ENCODE measurements at places on chromosomes 12 and 14.

GRCh38 chr12:49838973-49839633 lies 3.8 kb downstream of the BCDIN3D start:
- DNase-seq = peak; percentile 68

- no peak for DNase-seq
These were observed 80.3 kb upstream of the PWP1 start for GRCh38 chr12:107605293-107605692.

GRCh38 chr12:119749666-119750065 lies 81.7 kb downstream of the PRKAB1 start:
- DNase-seq = peak; percentile 11

DNA sequence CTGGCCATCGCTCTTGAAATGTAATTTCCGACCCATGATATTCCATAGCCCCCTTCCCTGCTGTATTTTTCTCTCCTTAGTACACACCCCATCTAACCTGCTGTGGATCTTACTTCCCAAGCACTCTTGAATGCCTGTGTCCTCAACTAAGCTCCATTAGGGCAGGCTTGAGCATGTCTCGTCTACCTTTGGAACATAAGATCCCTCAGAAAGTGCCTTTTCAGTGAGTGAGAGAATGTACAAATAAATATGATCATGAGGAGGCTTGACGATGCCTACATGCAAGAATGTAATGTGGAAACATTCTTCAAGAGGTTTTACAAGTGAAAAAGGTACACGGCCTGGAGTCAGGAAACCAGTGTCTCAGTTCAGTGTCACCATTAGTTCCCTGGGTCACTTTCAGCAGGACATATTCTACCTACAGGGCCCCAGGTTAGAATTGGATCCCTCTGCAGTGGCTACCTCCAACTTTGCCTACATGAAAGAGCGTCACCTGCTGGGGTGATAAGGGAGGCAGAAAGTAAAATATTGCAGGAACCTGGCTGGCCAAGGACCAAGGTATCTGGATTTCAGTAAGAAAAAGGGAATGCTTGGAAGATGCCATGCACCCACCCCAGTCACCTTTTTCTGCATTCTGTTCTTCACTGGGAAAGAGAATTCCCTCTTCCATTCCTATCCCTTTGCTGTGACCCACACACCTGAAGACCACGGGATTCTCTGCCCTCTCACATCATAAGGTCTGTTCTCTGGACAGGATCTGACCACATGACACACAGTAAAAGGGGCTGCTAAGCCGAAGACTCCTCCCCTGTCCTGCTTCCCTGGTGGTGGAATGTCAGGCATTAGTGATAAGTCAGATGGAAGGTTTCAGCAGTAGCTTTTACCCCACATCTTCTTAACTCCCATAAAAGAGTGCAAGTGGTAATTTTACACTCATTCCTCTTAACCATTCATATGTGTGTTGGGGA lies 24.6 kb upstream of the SERPINA1 start:
- DNase-seq = peak; percentile 18

GRCh38 chr14:34093883-34094282 lies 143.0 kb upstream of the EGLN3 start:
- DNase-seq = no peak

DNA sequence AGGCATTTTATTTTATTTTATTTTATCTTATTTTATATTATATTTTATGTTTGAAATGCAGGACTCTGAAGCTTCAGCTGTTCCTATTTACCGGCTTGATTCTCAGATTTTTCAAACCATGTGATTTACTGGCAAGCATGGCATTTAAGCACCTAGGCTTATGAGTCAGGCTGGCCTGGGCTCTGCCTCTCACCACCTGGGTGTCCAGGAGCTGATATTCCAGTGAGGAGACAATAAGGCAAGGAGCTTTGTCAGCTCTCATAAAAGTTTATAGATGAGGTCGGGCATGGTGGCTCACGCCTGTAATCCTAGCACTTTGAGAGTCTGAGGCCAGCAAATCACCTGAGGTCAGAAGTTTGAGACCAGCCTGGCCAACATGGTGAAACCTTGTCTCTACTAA lies 2.1 kb downstream of the DAO start:
- DNase-seq = no peak

- no peak for DNase-seq
These were observed 11.1 kb upstream of the SIVA1 start for GRCh38 chr14:104741803-104742251.

- no peak for DNase-seq
These were observed 23.8 kb upstream of the FZD10 start for GRCh38 chr12:130138478-130138877.

GRCh38 chr12:98686603-98687002 lies 41.5 kb downstream of the APAF1 start:
- DNase-seq = no peak

GRCh38 chr12:4273652-4274395 lies at the start of gene CCND2:
TSS of gene CCND2 (plus strand) at chr12:4273762. CDS start at chr12:4274041, 279 bp downstream.
- DNase-seq = peak; percentile 83

- no peak for DNase-seq
These were observed 81.6 kb downstream of the PTGER2 start for GRCh38 chr14:52395728-52396127.

DNA sequence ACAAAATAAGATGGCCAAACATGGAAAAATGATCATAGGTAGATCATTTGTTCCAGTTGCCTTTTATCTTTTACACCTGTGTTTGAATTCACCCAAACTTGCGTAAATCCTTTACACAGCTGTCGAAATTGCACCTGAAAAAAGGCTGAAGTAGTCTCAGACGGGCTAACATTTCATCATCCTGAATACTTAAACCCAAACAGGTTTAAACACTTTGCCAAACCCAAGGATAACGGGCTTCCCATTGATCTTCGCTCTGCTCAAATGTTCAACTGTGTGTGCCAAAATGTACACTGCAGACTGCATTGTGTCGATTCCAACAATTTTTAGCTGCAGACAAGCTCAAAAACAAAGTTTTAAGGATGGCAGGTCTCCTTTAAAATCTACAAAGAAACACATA lies 288.7 kb upstream of the DDHD1 start:
- no peak for DNase-seq

DNA sequence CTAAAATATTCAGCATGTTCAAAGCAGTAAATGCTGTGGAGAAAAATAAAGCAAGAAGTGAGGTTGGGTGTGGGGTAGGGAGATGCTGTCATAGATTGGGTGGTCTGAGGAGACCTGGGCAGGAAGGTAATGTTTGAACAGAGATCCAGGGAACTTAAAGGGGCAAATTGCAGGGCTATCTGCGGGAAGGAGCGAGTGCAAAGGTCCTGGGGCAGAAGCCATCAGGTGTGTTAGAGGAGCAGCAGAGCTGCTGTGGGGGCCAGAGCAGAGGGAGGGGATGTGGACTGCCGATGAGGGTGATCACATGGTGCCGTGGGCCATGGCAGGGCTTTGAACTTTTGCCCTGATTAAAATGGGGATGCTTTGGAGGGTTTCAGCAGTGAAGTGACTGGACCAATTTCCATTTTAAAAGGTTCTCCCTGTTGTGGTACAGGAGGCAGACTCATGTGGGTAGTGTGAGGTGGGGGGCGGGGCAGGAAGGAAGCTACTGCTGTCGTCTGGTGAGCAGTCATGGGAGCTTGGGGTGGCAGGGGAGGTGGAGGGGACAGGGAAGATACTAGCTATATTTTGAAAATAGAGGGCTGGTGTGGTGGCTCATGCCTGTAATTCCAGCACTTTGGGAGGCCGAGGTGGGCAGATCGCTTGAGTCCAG lies 145.0 kb downstream of the AACS start:
- DNase-seq = no peak

- peak; percentile 56 for DNase-seq
These were observed 15.6 kb downstream of the BAG5 start for GRCh38 chr14:103546652-103547454.

- no peak for DNase-seq
These were observed 9.7 kb downstream of the CEP170B start for GRCh38 chr14:104874571-104875411.

- DNase-seq = no peak
These were observed 570 bp upstream of the FIGNL2 start for GRCh38 chr12:51848841-51849735.

- peak; percentile 25 for DNase-seq
These were observed 184.0 kb downstream of the TMX1 start for GRCh38 chr14:51424041-51424440.

- DNase-seq = no peak
These were observed 184.1 kb downstream of the PRKD1 start for GRCh38 chr14:29743531-29743930.

GRCh38 chr12:119634743-119635142 lies 33.2 kb upstream of the PRKAB1 start:
- DNase-seq = no peak

GRCh38 chr14:33529787-33530757 lies 420.8 kb downstream of the EGLN3 start:
- DNase-seq = no peak

GRCh38 chr12:71566655-71567054 lies 97.0 kb downstream of the ZFC3H1 start:
- DNase-seq = no peak

DNA sequence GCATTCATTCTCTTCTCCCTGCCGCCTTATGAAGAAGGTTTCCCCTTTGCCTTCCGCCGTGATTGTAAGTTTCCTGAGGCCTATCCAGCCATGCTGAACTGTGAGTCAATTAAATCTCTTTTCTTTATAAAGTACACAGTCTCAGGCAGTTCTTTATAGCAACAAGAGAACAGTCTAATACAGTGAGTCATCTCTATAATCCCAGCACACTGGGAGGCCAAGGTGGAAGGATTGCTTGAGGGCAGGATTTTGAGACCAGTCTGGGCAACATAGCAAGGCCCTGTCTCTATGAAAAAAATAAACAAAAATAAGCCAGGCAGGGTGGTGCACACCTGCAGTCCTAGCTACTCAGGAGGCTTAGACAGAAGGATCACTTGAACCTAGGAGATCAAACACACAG lies 259.9 kb downstream of the CEP128 start:
- DNase-seq = no peak

GRCh38 chr12:49369411-49370145 lies 2.3 kb downstream of the SPATS2 start:
- DNase-seq = peak; percentile 77

DNA sequence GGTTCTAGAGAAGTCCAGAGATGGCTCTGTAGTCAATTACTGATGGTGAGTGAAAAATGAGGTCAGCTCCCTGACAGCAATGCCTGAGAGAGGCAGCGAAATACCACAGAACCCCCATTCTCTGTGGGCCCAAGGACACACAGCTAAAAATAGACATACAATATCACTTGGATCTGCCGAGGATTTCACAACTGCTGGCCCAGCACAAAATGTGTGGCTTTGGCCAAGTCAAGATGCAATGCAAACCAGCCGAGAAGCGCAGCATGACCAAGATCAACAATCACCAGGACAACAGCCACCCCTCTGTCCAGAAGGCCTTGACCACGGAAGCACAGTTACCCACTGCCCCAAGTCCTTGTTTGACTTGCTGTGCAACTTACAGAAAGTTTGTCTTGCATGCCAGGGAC lies 52.2 kb downstream of the CKAP4 start:
- peak; percentile 62 for DNase-seq

DNA sequence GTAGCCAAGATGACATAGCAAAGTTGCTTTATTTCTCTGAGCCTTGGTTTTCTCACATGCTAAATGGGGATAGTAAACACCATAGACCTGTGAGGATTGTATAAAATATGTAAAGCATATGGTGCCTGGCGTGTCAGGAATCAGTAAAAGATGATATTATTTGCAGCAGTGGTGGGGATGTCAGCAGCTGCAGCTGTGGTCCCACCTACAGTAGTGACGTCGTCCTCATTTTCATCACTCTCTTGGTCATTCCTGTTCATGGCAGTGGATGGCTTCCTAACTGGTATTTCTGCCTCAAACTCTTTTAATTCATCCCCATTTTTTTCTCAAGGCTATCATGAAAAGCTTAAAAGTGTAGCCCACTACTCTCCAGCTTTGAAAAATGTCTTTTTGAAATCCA lies 12.1 kb downstream of the BMAL2 start:
- no peak for DNase-seq

GRCh38 chr14:88611878-88612277 lies 49.0 kb downstream of the ZC3H14 start:
- DNase-seq = peak; percentile 18

GRCh38 chr12:112989806-112990205 lies 11.5 kb downstream of the OAS2 start:
- DNase-seq = no peak

- DNase-seq = no peak
These were observed 87.0 kb downstream of the FRMD6 start for GRCh38 chr14:51738754-51739153.

- DNase-seq = peak; percentile 83
These were observed 674 bp downstream of the VDR start for GRCh38 chr12:47903927-47904712.

GRCh38 chr12:67161322-67161918 lies 107.7 kb upstream of the CAND1 start:
- peak; percentile 51 for DNase-seq

GRCh38 chr14:74249433-74250375 lies 10.5 kb downstream of the VSX2 start:
- no peak for DNase-seq

DNA sequence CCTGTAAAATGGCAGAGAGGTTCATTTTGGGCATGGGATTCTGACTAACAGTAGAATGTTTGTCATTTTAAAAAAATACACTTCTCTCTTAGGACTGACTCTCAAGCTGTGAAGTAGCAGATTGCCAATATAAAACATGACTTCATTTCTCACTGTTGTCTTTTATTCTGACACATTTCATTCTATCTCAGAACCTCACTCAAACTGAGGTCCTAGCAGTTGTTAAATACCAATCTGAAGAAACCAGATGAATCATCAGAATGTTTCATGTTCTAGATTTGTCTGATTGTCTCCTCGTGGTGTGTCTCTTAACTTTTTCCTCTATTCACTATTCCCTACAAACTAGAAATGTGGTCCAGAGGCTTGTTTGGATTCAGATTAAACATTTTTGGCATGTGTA lies 276.5 kb upstream of the NPAS3 start:
- peak; percentile 53 for DNase-seq

- DNase-seq = peak; percentile 54
These were observed 2.7 kb downstream of the KITLG start for GRCh38 chr12:88577537-88577936.

DNA sequence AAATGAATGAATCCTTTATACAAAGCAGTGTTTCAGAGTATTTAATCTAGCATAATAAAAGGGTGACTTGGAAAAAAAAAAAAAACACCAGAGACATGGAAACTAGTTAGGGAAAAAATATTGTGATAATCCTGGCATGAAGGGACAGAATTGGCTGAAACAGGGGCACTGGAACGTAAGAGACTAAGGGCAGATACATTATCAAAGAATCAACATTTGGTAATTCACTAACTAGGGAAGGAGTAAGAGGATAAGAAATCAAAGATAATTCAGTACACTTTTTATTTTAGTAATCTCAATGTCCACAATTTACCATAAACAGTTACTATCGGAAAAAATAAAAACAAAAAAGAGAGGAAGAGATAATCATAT lies 18.2 kb downstream of the PYM1 start:
- no peak for DNase-seq

GRCh38 chr14:23387916-23388882 lies 11.4 kb downstream of the CMTM5 start:
- DNase-seq = no peak

GRCh38 chr14:89922031-89922907 lies 32.3 kb downstream of the EFCAB11 start:
- DNase-seq = peak; percentile 97

GRCh38 chr12:66550626-66551025 lies 128.2 kb downstream of the GRIP1 start:
- no peak for DNase-seq

- peak; percentile 11 for DNase-seq
These were observed 610 bp downstream of the VSIG10 start for GRCh38 chr12:118103201-118103600.
